ENCODE measurements at places on chromosomes 5 and 9.

DNA sequence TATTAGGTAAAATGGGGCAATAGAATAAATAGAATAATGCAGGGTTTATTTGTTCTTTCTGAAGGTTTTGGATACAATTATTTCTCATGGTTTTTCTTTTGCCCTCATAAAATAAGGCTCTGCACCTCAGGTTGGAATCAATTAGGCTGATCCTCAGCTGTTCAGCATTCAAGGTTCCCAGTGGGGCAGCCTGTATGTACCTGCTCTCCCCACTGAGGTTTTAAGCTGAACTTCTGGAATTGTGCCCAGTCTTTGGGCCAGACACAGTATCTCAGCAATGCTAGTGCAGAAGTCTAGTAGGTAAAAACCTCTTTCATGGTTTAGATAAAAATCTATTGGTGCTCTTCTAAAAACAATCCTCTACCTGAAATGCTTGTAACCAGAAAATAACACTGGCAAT, 98.0 kb downstream of the EDIL3 start:
- DNase-seq = peak; percentile 14

- peak; percentile 37 for DNase-seq
Measured at GRCh38 chr9:87670572-87671264, 55.2 kb upstream of the CTSL start.

GRCh38 chr5:123142206-123142915, 53.3 kb downstream of the PRDM6 start:
- DNase-seq = no peak

DNA sequence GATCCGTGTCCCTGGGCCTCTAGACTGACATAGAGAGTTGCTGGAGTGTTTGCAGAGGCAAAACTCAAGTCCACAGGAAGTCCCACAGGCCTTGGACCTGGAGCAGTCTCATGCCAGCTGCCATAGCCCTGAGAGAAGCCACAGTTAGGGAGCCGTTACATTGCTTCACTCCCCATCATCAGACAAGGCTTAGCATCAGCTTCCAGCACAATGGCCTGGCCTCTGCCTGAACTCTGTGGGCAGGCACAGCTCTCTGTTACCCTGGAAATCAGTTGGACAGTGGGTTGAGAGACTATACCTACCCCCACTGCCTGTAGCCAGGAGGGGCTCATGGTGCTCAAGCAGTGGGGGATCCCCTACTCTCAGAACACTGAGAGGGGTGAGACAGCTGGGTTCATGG, 16.2 kb upstream of the C9orf72 start:
- DNase-seq = no peak

DNA sequence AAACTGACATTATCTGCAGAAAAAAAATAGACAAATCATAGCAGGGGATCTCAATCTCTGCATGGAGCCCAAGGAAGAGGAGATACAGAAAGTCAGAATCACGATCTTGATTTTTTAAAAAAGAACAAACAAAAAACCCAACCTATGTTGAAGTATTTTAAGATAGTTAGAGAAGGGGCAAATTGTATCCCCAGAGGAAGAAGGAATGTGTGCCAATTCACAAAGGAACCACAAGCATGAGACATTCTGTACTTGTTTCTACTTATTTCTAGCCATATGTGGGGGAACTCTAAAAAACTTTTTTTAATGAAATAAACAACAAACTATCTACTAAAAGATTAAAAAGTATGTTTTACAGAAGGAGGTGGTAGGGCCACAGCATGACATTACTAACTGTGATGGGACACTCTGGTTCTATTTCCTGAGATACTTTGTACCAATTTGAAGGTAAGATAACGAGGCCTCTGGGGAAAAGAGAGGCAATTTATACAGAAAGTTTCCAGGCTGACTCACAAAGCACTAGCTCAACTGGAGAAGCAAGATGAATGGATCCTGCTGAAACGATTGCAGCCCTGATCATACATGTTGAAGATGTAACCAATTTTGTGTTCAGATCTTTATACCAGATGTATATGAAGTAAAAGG, 22.5 kb downstream of the RANBP3L start:
- DNase-seq = peak; percentile 0

DNA sequence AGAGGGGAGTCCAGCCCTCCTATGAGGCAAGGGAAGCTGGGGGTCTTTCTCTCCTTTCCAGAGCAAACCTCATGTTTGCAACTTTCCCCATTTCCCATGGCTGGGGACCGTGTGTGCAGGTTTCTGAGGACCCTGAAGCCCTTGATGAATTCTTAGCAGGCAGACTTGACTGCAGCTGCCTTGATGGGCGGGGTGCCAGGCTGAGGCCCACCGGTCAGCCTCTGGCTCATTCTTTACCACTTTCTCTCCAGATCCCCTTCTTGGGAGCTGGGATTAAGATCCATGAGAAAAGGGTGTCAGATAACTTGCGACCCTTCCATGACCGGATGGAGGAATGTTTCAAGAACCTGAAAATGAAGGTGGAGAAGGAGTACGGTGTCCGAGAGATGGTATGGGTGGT, 30.0 kb upstream of the FOXI1 start:
- DNase-seq = no peak

Measured in NCI-H1105 (cell line).